H4 (cell line): ENCODE measurements at places on chromosomes 16 and 17. TPM values are rescaled to one million over a fixed set of nuclear protein-coding genes. Genes with fewer than 3 reads are reported as not detected.

Gene HOXB5
- total RNA-seq = 0.43 TPM in 1 of 2 replicates, not detected in the other

Gene ZNF597
- total RNA-seq = 0.90 and 1.1 TPM in 2 replicates

Gene AOC3
- 0.04 and 0.06 TPM in 2 replicates for total RNA-seq

Gene CCDC137
- 10.7 and 16.7 TPM in 2 replicates for total RNA-seq

DNA sequence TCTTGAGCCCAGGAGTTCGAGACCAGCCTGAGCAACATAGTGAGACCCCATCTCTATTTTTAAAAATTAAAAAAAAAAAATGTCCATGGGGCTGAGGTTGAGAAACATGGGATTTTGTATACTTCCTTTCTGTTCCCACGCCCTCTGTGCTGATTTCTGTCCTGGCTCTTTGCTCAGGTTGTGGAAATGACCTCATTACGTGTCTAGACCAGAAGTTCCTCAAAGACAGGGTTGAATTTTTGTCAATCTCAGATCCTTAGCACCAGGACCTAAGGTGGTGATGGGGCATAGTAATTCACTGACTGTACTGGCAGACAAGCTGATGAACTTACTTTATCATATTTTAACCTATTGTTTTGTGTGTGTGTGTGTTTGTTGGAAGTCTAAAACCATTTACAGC is 11.2 kb upstream of the HNF1B start:
- DNase-seq = no peak

GRCh38 chr16:68377221-68377620 is 66.4 kb downstream of the PRMT7 start:
- DNase-seq = no peak

- DNase-seq = no peak
Measured at GRCh38 chr17:75325827-75326225, 36.6 kb upstream of the SLC25A19 start.
